ENCODE measurements at places on chromosomes 16 and 17. TPM values are rescaled to one million over a fixed set of nuclear protein-coding genes. Genes with fewer than 3 reads are reported as not detected.

Gene YBX2
- 0.75 TPM for total RNA-seq

GRCh38 chr17:40443988-40444899, 994 bp downstream of the IGFBP4 start:
- DNase-seq, result no peak

- DNase-seq, result no peak
Measured at GRCh38 chr16:52496051-52496876, 50.7 kb downstream of the TOX3 start.

DNA sequence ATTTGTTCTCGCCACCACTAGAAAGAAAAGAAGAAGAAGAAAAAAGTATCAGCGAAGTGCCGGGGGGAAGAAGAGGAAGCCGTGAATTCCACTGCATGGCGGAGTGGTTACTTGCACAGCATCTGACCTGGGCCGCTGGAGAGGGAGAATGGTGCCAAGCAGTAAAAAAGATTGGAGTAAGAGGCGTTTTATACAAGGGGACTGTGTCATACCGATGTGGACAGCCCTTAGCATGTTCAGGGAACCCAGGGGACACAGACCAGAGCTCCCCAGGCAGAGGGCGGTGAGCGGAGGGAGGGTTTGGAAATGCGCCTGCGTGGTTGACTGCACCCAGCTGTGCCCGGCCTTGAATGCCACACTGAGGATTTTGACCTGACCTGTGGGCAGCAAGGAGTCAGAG, 52.8 kb downstream of the PLXDC1 start:
- DNase-seq, result no peak

DNA sequence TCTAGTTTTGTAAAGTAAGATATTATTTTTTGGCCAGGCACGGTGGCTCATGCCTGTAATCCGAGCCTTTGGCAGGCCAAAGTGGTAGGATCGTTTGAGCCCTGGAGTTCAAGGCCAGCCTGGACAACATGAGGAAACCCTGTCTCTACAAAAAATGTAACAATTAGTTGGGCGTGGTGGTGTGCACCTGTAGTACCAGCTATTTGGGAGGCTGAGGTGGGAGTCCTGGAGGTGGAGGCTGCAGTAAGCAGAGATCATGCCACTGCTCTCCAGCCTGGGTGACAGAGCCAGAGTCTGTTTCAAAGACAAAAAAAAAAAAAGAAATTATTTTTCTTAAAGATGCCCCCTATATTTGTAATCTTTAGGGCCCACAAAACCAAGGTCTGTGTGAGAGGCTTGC, 16.0 kb upstream of the RHOT1 start:
- DNase-seq, result no peak

DNA sequence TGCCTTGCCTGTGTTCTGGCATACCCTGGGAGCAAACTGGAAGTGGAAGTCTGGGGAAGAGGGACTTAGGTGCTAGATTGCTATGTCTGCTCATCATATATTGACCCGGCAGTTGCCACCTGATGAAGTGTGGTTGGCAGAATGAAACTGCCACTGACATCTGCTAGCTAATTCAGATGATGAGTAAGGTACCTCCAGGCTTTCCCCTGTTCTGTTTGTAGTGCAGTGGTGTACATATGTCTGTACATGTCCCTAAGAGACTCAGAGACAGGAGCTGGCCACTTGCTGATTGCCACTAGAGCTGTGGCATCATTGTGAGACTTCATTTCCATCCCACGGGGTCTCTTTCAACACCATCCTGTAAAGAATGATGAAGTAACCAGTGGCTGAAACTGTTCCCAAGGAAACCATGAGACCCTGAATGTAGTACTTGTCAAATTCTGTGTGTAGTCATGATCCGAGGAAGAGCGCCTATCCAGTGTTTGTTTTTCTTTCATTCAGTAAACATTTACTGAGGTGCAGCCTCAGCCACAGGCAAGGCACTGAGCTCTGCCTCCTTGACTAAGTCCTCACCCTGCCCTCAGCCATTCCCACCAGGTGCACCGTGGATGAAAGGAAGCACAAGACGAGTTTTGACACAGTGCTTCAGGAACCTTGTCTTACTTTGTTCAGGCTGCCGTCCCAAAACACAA, 13.2 kb downstream of the CLUAP1 start:
- no peak for DNase-seq

- no peak for DNase-seq
Measured at GRCh38 chr16:24270721-24271442, 14.7 kb downstream of the CACNG3 start.

GRCh38 chr17:57776366-57776765, 31.3 kb upstream of the CCDC182 start:
- DNase-seq, result no peak

- DNase-seq, result no peak
Measured at GRCh38 chr16:50428116-50428515, 59.3 kb upstream of the BRD7 start.
